ENCODE measurements at places on chromosomes 12 and 14.
A peak's percentile ranks its signal among the peaks of the same experiment; 100 is the strongest.

DNA sequence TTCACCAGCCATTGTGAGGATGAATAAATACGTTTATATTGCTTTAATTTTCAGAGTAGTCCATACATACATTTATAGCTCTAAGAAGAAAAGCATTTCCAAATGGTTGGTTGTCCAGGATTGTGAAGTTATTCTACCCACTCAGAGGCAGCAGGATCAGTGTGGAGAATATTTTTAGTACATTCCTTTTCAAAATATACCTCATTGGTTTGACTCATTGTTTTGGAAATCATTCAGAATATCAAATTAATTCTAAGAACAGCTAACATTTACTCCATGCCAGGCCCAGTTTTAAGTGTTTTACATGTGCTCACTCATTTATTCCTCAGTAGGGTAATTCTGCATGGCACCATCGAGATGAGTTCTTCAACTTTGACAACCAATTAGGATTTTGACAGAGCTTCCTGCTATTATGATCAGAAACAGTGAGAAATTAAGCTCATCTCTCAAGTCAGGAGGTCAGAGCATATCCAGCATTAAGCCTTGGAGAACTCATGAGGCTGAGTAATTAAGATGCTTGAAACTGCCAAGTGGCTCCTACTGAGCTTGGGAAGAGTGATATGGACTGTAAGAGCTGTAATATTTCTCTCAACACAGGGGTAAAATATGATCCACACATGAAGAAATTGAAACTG, 153.3 kb upstream of the CLEC14A start:
- DNase-seq: peak; percentile 30

GRCh38 chr12:86015026-86015425, 140.9 kb downstream of the NTS start:
- no peak for DNase-seq

DNA sequence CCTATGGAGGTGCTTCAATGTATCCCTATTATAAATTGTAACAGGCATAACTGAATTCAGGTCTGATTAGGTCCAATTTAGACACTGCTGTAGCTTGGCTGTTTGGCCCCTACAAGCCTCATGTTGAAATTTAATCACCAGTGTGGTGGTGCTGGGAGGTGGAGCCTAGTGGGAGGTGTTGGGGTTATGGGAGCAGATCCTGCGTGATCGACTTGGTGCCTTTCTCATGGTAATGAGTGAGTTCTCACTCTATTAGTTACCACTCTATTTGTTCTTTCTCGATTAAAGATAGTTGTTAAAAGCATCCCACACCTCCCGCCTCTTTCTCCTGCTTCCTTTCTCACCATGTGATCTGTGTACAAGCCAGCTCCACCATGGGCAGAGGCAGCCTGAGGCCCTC, 122.1 kb downstream of the FOXA1 start:
- DNase-seq: no peak

DNA sequence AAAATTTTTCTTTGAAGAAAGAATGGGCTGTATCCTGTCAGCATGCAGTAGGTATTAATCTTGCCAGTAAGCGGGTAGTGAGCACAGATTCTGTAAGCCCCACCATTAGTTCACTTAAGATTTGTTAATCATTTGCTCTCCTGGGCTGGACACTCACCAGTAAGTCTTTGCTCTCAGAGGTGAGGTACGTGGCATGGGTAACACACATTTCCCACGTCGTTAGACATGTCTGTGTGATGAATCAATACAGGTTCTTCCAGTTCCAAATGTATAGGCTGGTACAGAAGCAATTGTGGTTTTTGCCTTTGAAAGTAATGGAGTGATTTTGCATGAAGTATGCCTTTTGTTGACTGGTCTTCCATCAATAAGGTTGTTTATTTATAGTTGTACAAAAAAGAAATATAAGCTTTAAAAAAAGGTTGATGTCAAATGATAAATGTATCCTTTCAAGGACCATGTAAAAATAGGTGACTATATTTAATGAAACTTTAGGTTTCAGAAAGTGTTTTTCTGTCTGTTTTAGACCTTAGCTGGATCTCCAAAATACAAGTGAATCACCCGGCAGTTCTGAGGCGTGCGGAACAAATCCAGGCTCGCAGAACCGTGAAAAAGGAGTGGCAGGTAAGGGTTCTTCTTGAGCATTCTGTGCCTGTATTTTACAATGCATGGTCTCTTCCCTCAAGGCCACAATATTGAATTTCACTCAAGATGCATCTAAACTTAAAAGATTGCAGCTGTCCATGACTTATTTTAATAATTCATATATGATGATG, 45.5 kb downstream of the DERA start:
- no peak for DNase-seq

- DNase-seq: no peak
Observed at GRCh38 chr12:11070999-11071398, 8.9 kb upstream of the TAS2R46 start.

DNA sequence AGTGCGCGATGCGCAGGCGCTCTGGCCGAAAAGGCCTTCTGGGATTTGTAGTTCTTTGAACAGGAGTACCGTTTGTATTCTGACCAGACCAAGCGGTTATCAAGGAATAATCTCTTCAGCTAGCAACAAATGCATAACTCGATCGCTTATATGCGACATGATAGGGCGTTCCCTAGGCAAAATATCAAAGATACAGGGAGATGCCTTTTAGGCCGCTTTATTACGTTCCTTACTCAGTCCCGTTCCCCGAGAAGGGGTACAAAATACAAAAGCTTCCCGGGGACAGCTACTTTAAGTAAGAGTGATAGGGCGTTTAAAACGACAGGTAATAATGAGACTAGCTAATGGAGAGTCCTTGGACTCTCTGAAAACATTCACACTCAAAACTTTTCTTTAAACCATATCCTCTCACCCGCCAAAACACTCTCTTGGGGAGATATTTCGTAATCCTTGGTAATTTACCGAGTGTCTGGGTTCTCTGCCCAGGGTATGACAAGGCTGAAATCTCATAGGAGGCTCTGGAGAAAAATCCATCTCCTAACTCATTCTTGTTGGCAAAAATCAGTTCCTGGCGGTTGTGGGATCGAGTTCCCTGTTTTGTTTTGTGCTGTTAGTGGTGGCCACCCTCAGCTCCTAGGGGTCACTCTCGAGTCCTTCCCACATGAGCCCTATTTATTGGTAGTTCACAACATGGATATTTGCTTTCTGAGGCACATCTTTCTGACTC, 412 bp upstream of the SNW1 start:
- peak; percentile 79 for DNase-seq

DNA sequence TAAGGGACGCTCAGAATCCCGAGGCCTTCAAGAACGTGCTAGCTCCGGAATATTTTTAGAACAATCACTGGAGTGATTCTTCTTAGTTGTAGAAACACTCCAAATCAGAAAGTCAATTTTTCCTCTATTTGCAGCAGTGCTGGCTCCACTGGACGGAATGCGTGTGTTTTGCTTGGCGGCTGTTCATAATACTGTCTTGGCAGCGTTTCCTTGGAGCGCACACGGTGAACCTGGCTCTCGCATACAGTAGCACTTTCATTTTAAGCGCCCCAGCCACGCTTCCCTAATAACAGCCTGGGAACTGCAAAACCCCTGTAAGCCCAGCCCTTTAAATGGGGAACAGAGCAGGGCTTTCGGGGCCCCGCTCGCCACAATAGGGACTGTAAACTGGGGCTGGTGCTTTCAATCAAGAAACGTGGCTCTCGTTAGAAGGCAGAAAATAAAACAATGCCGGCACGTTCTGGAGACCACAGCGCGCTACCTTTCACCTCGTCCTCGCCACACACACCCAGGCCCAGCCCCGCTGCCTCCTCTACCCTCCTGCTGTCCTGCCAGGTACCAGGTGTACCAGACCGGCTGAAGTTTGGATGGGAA, 79.9 kb downstream of the BCL11B start:
- DNase-seq: peak; percentile 36

- DNase-seq: no peak
Observed at GRCh38 chr14:49945448-49946319, 52.8 kb downstream of the ARF6 start.

DNA sequence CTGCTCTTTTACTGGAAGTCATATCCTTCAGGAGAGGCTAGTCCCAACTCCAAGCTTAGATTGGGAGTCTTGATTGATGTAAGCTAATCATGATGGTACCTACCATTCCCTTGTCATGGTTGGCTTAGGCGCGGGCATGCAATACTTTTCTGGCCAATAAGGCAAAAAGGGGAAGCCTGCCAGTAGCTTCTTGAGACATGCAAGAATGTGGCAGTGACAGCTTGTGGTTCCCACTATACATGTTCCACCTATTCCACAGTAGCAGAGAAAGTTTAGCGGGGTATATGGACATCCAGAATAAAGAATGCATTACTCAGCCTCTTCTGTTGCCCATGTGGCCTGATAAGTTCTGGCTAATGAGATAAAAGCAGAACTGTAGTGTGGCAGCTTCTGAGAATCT, 55.0 kb downstream of the AP5M1 start:
- DNase-seq: no peak
